Articular chondrocyte of knee joint (primary cell): ENCODE measurements at places on chromosomes 16 and 17. TPM values are rescaled to one million over a fixed set of nuclear protein-coding genes. Genes with fewer than 3 reads are reported as not detected.

The PTX4 gene
- not detected in 2 replicates for total RNA-seq

The CNTROB gene
- total RNA-seq, result 23.1 and 24.4 TPM in 2 replicates

The ABCC6 gene
- 1.3 and 1.8 TPM in 2 replicates for total RNA-seq

The CPHXL2 gene
- total RNA-seq, result not detected in 2 replicates

The CA5A gene
- total RNA-seq, result not detected in 2 replicates

The PER1 gene
- total RNA-seq, result 12.3 and 16.6 TPM in 2 replicates

The PIK3R6 gene
- not detected in 2 replicates for total RNA-seq

The SLC16A3 gene
- 108 and 125 TPM in 2 replicates for total RNA-seq

The SBK1 gene
- not detected in 2 replicates for total RNA-seq

The C17orf113 gene
- total RNA-seq, result 0.11 and 0.26 TPM in 2 replicates

The GCSH gene
- 20.1 and 26.8 TPM in 2 replicates for total RNA-seq

The CAPNS2 gene
- total RNA-seq, result 0.65 and 0.78 TPM in 2 replicates

The CACNA1G gene
- 1.1 and 1.3 TPM in 2 replicates for total RNA-seq

The ST6GALNAC1 gene
- total RNA-seq, result not detected in 2 replicates

The MGRN1 gene
- total RNA-seq, result 37.2 and 42.9 TPM in 2 replicates

The FSCN2 gene
- total RNA-seq, result 2.4 and 3.4 TPM in 2 replicates

The KRTAP17-1 gene
- total RNA-seq, result not detected in 2 replicates

The ZNF48 gene
- total RNA-seq, result 5.0 and 5.2 TPM in 2 replicates

The CACNG3 gene
- not detected in 2 replicates for total RNA-seq

The KRT36 gene
- total RNA-seq, result not detected in 2 replicates

The TBC1D3E gene
- total RNA-seq, result not detected in 2 replicates

The GUCY2D gene
- total RNA-seq, result not detected in 2 replicates

The BRIP1 gene
- total RNA-seq, result 6.3 and 9.5 TPM in 2 replicates

The CFAP119 gene
- total RNA-seq, result 2.1 and 2.2 TPM in 2 replicates

The CIAPIN1 gene
- total RNA-seq, result 36.1 and 42.5 TPM in 2 replicates

The CNTD1 gene
- 0.13 and 0.65 TPM in 2 replicates for total RNA-seq

The TEKT1 gene
- not detected in 2 replicates for total RNA-seq

The MYOCD gene
- total RNA-seq, result 2.9 and 7.7 TPM in 2 replicates

The NATD1 gene
- total RNA-seq, result 5.7 and 6.7 TPM in 2 replicates

The ITGA3 gene
- total RNA-seq, result 62.0 and 84.3 TPM in 2 replicates

The GID4 gene
- 14.2 and 18.0 TPM in 2 replicates for total RNA-seq

The FBXW10 gene
- total RNA-seq, result under 0.01 TPM in 1 of 2 replicates, not detected in the other

The QPRT gene
- total RNA-seq, result 0.52 and 1.6 TPM in 2 replicates

The RNF43 gene
- total RNA-seq, result 0.26 TPM in 1 of 2 replicates, not detected in the other

The AMDHD2 gene
- 28.1 and 36.8 TPM in 2 replicates for total RNA-seq

The NEK8 gene
- 3.9 and 4.8 TPM in 2 replicates for total RNA-seq

The LGALS9B gene
- total RNA-seq, result not detected in 2 replicates

The CRYBA1 gene
- total RNA-seq, result not detected in 2 replicates

The PTGES3L gene
- total RNA-seq, result 0.11 and 0.52 TPM in 2 replicates

The GPR179 gene
- total RNA-seq, result under 0.01 TPM in 2 replicates

The ITGAD gene
- not detected in 2 replicates for total RNA-seq

The SCGB1C2 gene
- total RNA-seq, result not detected in 2 replicates

The TBC1D24 gene
- 14.3 and 17.1 TPM in 2 replicates for total RNA-seq

The HOXB4 gene
- under 0.01 TPM in 1 of 2 replicates, not detected in the other for total RNA-seq

The NPIPA5 gene
- 0.78 and 2.5 TPM in 2 replicates for total RNA-seq

The PGAP3 gene
- total RNA-seq, result 11.4 and 13.1 TPM in 2 replicates

The APPBP2 gene
- 60.3 and 60.5 TPM in 2 replicates for total RNA-seq

The OR1A1 gene
- total RNA-seq, result not detected in 2 replicates

The TPPP3 gene
- total RNA-seq, result 0.22 and 0.52 TPM in 2 replicates

The ZNF263 gene
- total RNA-seq, result 35.3 and 43.6 TPM in 2 replicates

The CRHR1 gene
- total RNA-seq, result not detected in 2 replicates

The TEX19 gene
- total RNA-seq, result not detected in 2 replicates

The TBX21 gene
- total RNA-seq, result not detected in 2 replicates

The WNK4 gene
- total RNA-seq, result under 0.01 TPM in 1 of 2 replicates, not detected in the other

The COTL1 gene
- 180 and 195 TPM in 2 replicates for total RNA-seq

The TEX14 gene
- total RNA-seq, result under 0.01 TPM in 1 of 2 replicates, not detected in the other

The CD300LB gene
- not detected in 2 replicates for total RNA-seq
